Gastrocnemius medialis (tissue), 4 donors: ENCODE measurements at places on chromosomes 7 and 10.

DNA sequence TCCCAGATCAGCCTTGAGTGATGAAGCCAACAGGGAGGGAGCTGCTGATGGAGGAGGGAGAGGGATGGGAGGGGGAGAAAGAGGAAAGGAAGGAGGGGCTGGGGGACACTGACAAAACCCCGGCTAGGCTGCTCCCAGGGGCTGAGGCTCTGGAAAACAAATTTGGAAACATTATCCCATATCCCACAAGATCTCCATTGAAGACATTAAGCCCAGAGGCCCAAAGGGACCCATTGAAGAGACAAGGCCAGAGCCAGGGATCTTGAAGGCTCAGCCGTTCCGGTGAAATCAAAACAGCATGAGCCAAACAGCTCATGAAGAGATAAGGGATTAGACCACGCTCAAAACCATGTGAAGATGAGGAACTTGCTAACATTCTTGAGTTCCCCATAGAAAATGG lies 184.3 kb upstream of the ITGB1 start:
- no peak overlapping the region for H3K4me3 ChIP-seq

- DNase-seq: no peak
- H3K4me3 ChIP-seq: no peak overlapping the region
- H3K27me3 ChIP-seq: no peaks in the 10 kb centered on the region
- no peaks in the 10 kb centered on the region for H3K4me1 ChIP-seq
Observed at GRCh38 chr10:36640626-36641025, 484.8 kb upstream of the ANKRD30A start.

DNA sequence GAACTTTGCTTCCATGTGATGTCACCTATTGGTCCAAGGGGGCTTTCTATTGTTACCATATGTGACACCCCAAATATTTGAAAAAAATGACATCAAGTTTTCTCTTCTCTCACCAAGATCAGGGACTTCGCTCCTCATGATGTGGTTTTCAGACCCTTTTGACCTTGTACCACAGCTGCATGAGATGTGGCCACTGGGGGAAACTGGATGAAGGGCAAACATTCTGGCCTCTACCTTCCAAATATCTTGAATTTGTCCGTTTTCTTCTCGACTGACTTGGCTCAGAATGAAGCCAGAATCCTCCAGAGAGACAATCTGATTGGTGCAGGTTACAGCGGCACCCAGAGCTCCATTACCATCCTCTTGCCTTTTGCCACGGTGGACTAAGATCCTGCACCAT lies 122.7 kb downstream of the PRKCQ start:
- no peak overlapping the region for H3K4me3 ChIP-seq
- H3K4me1 ChIP-seq: no peaks in the 10 kb centered on the region
- H3K27ac ChIP-seq: no peak overlapping the region
- DNase-seq: no peak
- no peaks in the 10 kb centered on the region for H3K27me3 ChIP-seq
- peaks cover 74% of the 10 kb centered on the region for H3K36me3 ChIP-seq

GRCh38 chr7:16268821-16269768 lies 152.2 kb downstream of the CRPPA start:
- DNase-seq: no peak
- no peak overlapping the region for H3K27ac ChIP-seq
- no peaks in the 10 kb centered on the region for H3K4me1 ChIP-seq
- no peaks in the 10 kb centered on the region for H3K36me3 ChIP-seq
- H3K27me3 ChIP-seq: no peaks in the 10 kb centered on the region
- no peak overlapping the region for H3K4me3 ChIP-seq

DNA sequence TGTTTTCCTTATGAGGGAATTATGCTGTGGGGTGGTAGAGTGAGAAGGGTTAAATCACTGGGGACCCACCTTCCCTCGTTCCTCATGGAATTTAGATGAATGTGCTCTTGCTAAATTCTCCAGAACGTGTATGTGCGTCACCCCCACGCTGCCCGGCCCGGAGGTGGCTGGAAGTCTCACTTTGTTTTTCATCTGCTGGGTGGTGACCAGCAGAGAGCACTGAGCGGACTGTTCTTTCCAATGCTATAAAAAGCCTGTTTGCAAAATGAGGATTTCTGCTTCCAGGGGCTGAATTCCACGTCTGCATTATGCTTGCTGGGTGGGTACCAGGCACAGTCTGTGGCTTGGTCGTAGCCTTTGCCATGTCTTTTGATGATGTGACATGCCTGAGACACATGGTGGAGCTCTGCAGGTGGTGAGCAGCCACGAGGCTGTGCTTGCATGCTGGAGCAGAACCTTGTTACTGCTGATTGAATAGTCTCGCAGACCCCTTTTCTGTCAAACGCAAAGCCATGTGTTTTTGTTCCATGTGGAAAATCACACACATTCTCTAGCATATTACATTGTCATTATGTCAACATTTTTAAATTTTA lies 31.9 kb upstream of the INSYN2A start:
- H3K4me3 ChIP-seq: no peak overlapping the region
- H3K4me1 ChIP-seq: no peaks in the 10 kb centered on the region
- H3K27ac ChIP-seq: no peak overlapping the region
- DNase-seq: peak; percentile 13
- H3K27me3 ChIP-seq: no peaks in the 10 kb centered on the region

GRCh38 chr7:120742372-120742771 lies 115.6 kb downstream of the TSPAN12 start:
- DNase-seq: no peak
- H3K4me3 ChIP-seq: no peak overlapping the region
- no peaks in the 10 kb centered on the region for H3K27me3 ChIP-seq

DNA sequence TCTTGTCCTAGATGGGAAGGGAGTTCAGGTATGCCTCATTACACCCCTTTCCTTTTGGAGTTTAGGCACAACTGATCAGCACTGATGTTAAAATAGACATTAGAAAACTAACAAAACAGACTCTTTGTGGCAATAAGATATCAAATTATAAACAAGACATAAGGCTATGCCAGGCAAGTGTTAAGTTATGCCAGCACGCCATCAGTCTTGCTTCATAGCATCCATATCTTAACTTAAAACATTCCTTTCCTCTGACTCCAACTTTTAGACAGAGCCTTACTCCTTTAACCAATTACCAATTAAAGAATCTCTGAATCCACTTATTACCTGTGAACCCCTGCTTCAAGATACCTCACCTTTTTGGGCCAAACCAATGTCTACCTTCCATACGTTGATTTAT lies 126.2 kb upstream of the ETV1 start:
- no peak overlapping the region for H3K27ac ChIP-seq
- no peaks in the 10 kb centered on the region for H3K27me3 ChIP-seq
- H3K4me3 ChIP-seq: no peak overlapping the region
- no peak for DNase-seq

GRCh38 chr7:153858355-153858754 lies 193.8 kb upstream of the DPP6 start:
- H3K27ac ChIP-seq: no peak overlapping the region
- DNase-seq: no peak
- no peaks in the 10 kb centered on the region for H3K4me1 ChIP-seq
- H3K27me3 ChIP-seq: no peaks in the 10 kb centered on the region
- H3K36me3 ChIP-seq: no peaks in the 10 kb centered on the region
- H3K4me3 ChIP-seq: no peak overlapping the region

- H3K36me3 ChIP-seq: no peaks in the 10 kb centered on the region
- H3K4me3 ChIP-seq: no peak overlapping the region
- peaks cover 23% of the 10 kb centered on the region for H3K4me1 ChIP-seq
- H3K27me3 ChIP-seq: no peaks in the 10 kb centered on the region
- H3K27ac ChIP-seq: peak overlapping the region; percentile 24
- DNase-seq: no peak
Observed at GRCh38 chr10:91350651-91351081, 59.5 kb upstream of the HECTD2 start.

GRCh38 chr7:147700702-147701101 lies 889.9 kb upstream of the C7orf33 start:
- no peaks in the 10 kb centered on the region for H3K4me1 ChIP-seq
- H3K4me3 ChIP-seq: no peak overlapping the region
- H3K27me3 ChIP-seq: no peaks in the 10 kb centered on the region
- H3K36me3 ChIP-seq: no peaks in the 10 kb centered on the region
- no peak overlapping the region for H3K27ac ChIP-seq

GRCh38 chr10:79159141-79159651 lies 90.4 kb downstream of the ZMIZ1 start:
- no peaks in the 10 kb centered on the region for H3K27me3 ChIP-seq
- H3K4me3 ChIP-seq: no peak overlapping the region
- peaks cover 86% of the 10 kb centered on the region for H3K4me1 ChIP-seq
- DNase-seq: no peak

GRCh38 chr7:155865830-155866525 lies 53.7 kb upstream of the SHH start:
- H3K27me3 ChIP-seq: peaks cover 6% of the 10 kb centered on the region
- no peak for DNase-seq
- no peaks in the 10 kb centered on the region for H3K4me1 ChIP-seq

DNA sequence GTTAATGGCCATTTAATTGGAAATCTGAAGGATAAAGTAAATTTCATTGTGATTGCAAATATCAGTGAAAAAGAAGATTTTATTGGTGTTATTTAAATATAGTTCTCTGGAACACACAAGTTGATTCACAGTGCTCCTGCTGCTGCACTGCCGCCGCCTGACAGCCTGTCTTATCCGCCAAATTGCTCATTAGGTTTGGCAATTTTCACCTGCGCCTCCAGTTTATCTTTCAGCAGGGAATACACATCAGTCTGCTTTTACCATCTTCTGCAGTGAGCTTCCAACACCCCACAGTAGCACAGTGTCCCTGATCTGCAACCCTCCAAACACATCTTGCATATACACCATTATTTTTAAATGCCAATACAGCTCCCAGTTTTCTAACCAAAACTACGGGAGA lies 308.3 kb downstream of the PARD3 start:
- no peak overlapping the region for H3K27ac ChIP-seq
- no peaks in the 10 kb centered on the region for H3K27me3 ChIP-seq
- no peak for DNase-seq
- no peaks in the 10 kb centered on the region for H3K36me3 ChIP-seq
- H3K4me1 ChIP-seq: peaks cover 19% of the 10 kb centered on the region
- no peak overlapping the region for H3K4me3 ChIP-seq

GRCh38 chr7:25951414-25952260 lies 200.4 kb upstream of the NFE2L3 start:
- H3K27me3 ChIP-seq: no peaks in the 10 kb centered on the region
- no peak for DNase-seq
- peak overlapping the region; percentile 72 for H3K27ac ChIP-seq
- peak overlapping the region; percentile 67 for H3K4me3 ChIP-seq

DNA sequence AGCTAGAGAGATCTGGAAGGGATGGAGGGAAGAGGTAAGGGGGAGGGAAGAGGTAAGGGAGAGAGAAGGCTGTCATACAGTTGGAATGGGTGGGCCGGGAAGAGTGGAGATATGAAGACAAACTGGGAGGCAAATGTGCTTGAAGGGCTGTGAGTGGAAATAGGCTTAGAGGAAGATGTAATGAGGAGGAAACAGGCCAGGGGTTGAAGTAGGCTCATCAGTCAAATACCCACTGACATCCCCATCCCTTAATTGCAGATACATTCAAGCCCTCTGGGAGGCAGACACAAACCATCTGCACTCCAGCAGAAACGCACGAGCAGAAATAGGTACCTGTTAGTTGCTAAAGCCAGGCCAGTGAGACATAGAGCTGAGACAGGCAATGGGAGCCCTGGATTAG lies 2.1 kb downstream of the SYNPO2L start:
- H3K27me3 ChIP-seq: no peaks in the 10 kb centered on the region
- H3K27ac ChIP-seq: peak overlapping the region; percentile 98
- peaks cover 65% of the 10 kb centered on the region for H3K4me1 ChIP-seq
- H3K36me3 ChIP-seq: no peaks in the 10 kb centered on the region
- peak overlapping the region; percentile 76 for H3K4me3 ChIP-seq

GRCh38 chr10:33211106-33211878 lies 123.2 kb downstream of the NRP1 start:
- no peak overlapping the region for H3K4me3 ChIP-seq
- peak; percentile 49 for DNase-seq
- peaks cover 15% of the 10 kb centered on the region for H3K4me1 ChIP-seq
- peak overlapping the region; percentile 44 for H3K27ac ChIP-seq
- H3K36me3 ChIP-seq: peaks cover 30% of the 10 kb centered on the region

DNA sequence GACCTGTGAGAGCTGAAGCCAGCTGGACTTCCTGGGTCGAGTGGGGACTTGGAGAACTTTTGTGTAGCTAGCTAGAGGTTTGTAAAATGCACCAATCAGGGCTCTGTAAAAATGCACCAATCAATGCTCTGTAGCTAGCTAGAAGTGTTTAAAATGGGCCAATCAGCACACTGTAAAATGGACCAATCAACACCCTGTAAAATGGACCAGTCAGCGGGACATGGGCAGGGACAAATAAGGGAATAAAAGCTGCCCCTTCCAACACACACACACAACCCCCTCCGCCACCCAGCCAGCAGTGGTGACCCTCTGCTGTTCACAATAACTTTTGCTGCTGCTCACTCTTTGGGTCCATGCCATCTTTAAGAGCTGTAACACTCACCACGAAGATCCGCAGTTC lies 7.1 kb downstream of the ZNF511 start:
- H3K4me3 ChIP-seq: no peak overlapping the region
- peaks cover 3% of the 10 kb centered on the region for H3K4me1 ChIP-seq
- no peak for DNase-seq
- H3K27ac ChIP-seq: no peak overlapping the region
- H3K27me3 ChIP-seq: peaks cover 23% of the 10 kb centered on the region
- H3K36me3 ChIP-seq: peaks cover 16% of the 10 kb centered on the region
